ENCODE measurements at places on chromosomes 7 and 10. TPM values are rescaled to one million over a fixed set of nuclear protein-coding genes. Genes with fewer than 3 reads are reported as not detected.

Gene CLDN12
- 29.6 TPM for total RNA-seq

Gene CAMK2B
- not detected for total RNA-seq

Gene CYP26C1
- total RNA-seq: not detected

Gene LRIT1
- not detected for total RNA-seq

Gene AGAP9
- total RNA-seq: 2.9 TPM

Gene SMKR1
- total RNA-seq: not detected

Gene OR9A2
- total RNA-seq: 0.34 TPM

Gene VPS41
- total RNA-seq: 104 TPM

Gene HUS1
- total RNA-seq: 34.2 TPM

Gene HMX2
- total RNA-seq: not detected

Gene ASB15
- not detected for total RNA-seq

Data from melanocyte of skin (primary cell).